ENCODE measurements at places on chromosomes 3 and 15.
A peak's percentile ranks its signal among the peaks of the same experiment; 100 is the strongest.

GRCh38 chr3:140974900-140975299 lies 33.3 kb downstream of the SLC25A36 start:
- DNase-seq, result no peak

DNA sequence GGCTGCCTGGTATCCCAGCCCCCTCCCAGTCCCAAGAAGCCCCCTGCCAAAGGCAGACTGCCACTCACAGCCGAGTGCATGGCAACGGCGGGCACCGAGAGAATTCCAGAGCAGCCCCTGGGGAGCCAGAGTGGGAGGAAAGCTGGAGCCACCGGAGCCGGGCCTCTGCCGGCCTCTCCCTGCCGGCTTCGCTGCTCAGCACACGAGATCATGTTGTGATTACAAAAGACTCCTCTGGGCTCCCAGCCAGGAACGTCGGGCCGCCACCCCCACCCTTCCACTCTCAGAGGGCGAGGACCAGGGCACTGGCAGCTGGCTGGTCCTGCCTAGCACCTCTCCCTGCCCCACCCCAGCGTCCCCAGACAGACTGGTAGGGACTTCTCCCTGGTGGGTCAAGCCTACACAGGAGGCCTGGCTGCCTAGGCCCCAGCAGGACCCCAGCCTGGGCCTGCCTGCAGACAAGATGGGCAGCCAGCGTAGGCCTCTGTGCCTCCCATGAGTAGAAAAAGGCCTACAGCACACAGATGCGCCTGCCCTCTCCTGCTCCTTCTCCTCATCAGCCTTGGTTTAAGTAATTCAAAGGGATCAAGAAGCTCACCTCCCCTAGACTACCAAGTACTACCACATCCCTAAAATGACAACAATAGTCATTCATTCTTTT lies at the start of gene CCDC9B:
TSS of gene CCDC9B (minus strand) at position 200 of the 661 bp plus-strand sequence. CDS start at position 80, 120 bp downstream.
- peak; percentile 70 for DNase-seq

- DNase-seq, result no peak
These were observed 619.4 kb downstream of the PYDC2 start for GRCh38 chr3:192080336-192080735.

- no peak for DNase-seq
These were observed 55.4 kb downstream of the TMCC1 start for GRCh38 chr3:129838086-129838485.

GRCh38 chr15:90829942-90830440 lies 38.4 kb upstream of the FURIN start:
- DNase-seq, result no peak

GRCh38 chr15:62867844-62868243 lies 174.7 kb upstream of the TPM1 start:
- no peak for DNase-seq

GRCh38 chr3:144187531-144188210 lies 216.0 kb downstream of the DIPK2A start:
- no peak for DNase-seq

DNA sequence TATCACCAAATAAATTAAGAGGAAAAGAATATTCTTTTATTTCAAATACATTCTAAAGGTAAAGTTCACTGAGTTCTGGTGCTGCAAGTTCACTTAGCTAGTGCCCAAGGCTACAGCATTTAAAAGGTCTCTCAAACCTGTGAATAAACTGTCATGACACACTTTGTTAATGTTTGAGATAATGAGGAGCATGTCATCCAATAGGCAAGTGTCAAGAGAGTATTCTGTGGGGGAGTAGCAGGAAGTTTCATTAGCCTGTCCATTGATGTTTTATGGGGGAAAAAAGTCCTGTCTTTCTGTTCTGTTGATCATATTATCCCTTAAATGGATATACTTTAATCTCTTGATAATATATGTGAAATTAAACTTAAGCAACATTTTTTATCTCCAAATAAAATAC lies 4.0 kb downstream of the SPESP1 start:
- no peak for DNase-seq

GRCh38 chr3:23035927-23036640 lies 167.0 kb upstream of the UBE2E2 start:
- no peak for DNase-seq

DNA sequence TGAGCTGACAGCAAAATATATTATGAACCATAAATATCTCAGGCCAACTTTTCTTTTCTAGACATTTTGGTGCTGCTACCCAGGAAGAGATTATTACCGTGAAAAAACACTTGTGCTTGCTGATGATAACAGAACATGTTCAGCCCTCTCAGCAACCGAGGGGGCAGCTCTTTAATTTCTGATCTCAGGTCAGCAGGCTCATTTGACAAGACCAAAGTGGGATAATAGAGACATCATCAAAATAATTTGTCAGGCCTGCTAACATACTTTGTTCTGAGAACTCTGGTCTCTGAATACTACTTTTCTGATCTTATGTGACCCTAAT lies 645.9 kb upstream of the KCNMB2 start:
- DNase-seq, result no peak

DNA sequence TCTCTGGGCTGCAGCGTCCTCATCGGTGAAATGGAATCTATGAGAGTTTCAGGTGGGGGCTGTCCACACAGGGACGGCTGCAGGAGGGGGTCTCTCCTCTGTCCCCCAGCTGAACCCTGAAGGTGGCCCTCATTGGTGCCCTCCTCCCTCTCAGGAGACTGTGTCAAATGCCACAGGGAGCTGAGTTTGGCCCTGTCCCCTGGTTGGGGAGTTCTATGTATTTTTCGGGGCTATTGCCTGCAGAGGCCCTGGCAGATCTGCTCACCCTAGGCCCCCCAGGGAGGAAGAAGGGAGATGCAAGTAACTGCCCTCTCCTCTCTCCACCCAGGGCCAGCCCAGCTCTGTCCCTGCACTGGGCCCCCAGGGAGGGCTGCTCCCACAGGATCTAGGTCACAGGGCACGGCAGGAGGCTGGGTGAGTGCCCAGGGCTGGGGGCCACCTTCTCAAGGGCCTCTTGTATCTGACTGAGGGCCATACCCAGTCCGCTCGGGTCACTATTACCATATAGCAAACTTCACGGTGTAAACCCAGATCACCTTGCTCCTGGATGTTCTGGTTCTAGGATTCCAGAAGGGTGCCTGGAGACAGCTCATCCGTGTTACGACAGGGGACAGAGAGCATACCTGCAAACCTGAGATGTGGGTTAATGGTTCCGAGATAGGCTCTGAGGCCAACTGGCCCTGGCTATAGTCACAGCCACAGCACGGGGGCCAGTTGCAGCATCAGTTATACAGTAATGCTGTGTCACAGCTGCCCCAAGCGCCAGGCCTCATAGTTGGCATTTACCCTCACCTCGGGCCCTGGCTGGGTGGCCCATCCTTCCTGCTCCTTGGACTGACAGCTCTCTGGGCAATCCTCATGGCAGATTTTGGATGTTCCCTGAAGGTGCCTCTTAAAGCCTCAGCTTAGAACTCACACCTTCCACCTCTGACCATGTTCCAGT lies 102.4 kb upstream of the PRR23E start:
- DNase-seq, result no peak

DNA sequence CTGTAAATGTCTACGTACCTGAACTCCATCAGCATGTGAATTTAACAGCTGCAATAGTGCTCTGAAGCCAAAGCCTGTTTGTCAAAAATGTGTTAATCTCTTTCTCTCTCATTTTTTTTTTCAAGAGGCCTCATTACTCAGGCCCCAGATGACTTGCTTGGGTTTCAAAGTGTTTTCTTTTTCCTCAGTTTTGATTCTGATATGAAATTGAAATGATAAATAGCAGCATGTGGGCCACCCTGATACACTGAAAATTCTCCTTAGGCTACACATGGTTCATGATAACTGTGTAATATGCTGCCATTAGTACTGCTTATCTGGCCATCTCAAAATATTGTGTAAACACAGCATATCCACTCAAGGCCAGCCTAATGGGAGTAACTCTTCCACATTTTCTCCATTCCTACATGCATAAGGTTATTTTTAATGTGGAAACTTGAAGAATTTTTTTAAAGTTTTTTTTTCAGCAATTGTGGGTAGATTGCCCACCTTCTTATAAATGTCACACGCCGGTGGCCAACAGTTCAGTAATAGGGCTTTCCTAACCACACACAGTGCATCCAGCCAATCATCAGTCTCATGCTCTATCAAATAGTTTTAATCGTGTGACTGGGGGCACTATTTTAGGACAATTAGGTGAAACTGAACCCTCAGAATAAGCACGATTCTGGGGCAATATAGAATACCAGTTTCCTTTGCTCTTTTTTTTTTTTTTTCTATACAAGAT lies 13.1 kb upstream of the DENND4A start:
- DNase-seq, result no peak

DNA sequence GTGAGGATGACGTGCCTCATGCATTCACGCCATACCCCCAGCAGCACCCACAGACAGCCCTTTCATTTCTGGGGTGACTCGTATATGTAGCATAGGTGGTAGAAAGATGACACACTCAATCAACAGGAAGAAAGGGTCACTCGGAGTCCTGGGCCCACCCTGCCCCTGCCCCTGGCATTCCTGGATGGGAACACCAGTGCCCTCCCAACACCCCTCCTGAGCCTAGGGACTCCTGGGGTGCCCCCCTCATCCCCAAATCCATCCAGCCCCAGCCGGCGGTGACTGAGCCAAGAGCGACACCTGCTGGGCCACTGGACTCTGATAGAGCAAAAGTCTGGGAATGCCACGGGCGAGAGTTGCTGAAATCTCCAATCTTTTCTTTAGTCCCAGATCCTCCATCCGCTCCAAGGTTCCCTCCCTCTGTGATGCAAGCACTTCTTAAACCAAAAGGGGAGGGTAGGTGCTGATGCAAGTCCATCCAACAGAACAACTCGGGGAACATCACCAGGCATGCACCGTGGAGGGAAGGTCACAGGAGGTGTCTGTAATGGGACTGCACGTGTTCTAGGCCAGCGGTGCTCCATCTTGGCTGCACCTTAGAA lies 31.1 kb downstream of the ACAN start:
- no peak for DNase-seq

- no peak for DNase-seq
These were observed 40.6 kb upstream of the RBMS3 start for GRCh38 chr3:29240248-29240647.

DNA sequence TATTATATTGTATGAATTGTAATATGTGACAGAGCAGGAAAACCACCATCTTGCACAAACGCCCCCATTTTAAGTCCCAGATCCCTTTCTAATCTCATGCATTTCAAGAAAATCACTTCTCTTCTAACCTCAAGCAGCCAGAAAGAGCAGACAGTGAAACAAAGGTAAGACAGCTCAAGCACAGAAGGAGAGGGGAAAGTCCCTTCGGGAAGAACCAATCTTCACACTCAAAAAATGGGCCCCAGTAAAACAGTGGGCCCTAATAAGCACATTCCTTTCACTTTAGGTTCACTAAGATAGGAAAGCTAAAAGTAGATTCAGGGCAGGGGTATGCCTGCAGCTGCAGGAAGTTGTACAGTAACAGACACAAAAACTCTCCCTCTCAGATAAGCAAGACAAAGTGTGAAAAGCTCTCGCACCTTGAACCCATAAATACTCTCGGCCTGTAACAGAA lies 1268.7 kb downstream of the SI start:
- DNase-seq, result no peak

DNA sequence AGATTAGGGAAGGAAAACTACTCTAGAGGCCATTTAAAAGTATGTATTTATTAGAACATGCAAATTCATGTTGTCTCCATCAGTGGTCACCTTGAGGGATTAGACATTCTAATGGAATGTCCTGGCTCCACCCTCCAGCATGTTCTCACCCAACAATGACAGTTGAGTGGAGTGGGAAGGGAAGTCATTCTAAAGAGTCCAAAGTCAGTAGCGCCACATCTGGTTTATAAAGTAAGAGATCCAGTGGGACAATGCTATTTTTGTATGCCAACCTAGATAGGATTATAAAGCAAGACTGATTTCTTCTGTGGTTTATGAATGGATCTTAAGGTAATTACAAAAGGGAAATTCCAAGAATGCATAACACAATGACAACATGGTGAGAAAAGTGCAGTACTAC lies 33.3 kb downstream of the SLC24A1 start:
- no peak for DNase-seq

GRCh38 chr3:138327831-138328230 lies 1.8 kb downstream of the NME9 start:
- DNase-seq, result no peak

- no peak for DNase-seq
These were observed 25.0 kb downstream of the SEC61A1 start for GRCh38 chr3:128077202-128077624.

GRCh38 chr15:57554812-57555179 lies 36.9 kb upstream of the MYZAP start:
- DNase-seq, result no peak

DNA sequence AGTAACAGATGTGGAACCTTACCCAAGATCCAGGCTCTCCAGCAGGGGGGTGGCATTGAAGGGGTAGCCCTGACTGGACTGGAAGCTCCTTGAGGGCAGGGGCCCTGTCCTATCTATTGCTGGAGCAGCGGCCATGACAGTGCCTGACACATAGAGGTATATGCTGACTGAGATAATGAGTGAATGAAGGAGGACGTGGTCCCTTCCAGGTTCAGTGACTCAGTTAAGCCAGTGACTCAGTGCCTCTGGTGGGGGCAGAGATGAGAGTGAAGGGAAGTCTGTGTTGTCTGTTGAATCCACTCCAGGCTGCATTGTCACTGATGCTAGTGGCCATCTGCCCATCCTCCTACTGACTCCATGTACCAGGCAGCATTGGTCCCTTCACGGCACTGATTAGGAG lies 13.0 kb upstream of the CTXND1 start:
- DNase-seq, result no peak

- no peak for DNase-seq
These were observed 64.8 kb downstream of the ARIH1 start for GRCh38 chr15:72538931-72539330.

DNA sequence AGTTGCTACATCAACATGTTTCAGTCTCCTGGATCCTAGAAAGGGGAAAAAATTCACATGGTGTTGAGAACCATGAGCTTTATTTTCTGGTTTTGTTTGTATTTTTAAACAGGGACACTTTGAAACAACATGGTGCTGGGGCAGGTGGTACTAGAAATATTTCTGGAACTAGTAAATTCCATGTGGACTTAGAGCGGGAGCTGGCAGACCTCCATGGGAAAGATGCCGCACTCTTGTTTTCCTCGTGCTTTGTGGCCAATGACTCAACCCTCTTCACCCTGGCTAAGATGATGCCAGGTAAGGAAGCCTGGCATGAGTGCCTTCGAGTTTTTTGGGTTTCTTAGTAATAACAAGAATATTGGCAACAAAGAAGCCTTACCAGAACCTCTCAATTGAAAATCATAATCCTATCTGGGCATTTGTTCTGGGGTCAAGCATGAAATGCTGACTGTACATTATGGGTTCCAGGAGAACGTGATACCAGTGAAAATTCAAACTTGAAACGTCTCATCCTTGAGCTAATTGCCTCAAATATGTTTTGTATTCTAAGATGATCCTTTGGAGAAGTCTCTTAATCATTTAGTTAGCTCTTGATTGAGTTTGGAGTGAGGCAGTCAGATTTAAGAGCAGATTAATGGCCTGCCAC lies 7.9 kb downstream of the ALAS1 start:
- no peak for DNase-seq

- DNase-seq, result no peak
These were observed 212.3 kb downstream of the FGF12 start for GRCh38 chr3:192514754-192515663.

DNA sequence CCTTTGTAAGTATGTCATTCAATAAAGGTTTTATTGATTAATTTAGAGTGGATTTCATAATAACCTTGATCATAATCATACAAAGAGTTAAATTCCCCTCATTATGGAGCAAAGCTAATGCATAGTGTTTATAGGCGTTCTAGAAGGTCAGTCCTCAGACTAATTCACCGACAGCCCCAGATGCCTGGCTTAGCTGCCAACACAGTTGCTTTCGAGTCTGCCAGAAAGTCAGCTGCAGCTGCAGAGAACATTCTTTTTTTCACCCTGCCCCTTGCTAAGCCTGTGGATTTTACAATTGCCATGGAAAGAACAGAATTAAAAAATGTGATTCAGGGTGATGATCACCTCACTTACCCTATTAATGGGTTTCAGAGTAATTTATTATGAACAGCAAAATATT lies 21.2 kb downstream of the CADM2 start:
- DNase-seq, result no peak
